ENCODE measurements at places on chromosomes 2 and 18. TPM values are rescaled to one million over a fixed set of nuclear protein-coding genes. Genes with fewer than 3 reads are reported as not detected.

Gene SLC25A12
- polyA plus RNA-seq: 14.0 TPM

Gene SPATA3
- polyA plus RNA-seq: not detected

Gene ERFE
- polyA plus RNA-seq: not detected

Gene PROM2
- not detected for polyA plus RNA-seq

Gene CPO
- polyA plus RNA-seq: not detected

Gene GNAL
- 0.20 TPM for polyA plus RNA-seq

Gene HRH4
- not detected for polyA plus RNA-seq

Gene KCNIP3
- polyA plus RNA-seq: not detected

Gene SLC39A10
- 11.2 TPM for polyA plus RNA-seq

Gene HOXD1
- polyA plus RNA-seq: not detected

Gene CRYGA
- not detected for polyA plus RNA-seq

Gene SULT1C4
- polyA plus RNA-seq: not detected
